Stromal cell of bone marrow (primary cell): ENCODE measurements at places on chromosomes 6 and 20.

DNA sequence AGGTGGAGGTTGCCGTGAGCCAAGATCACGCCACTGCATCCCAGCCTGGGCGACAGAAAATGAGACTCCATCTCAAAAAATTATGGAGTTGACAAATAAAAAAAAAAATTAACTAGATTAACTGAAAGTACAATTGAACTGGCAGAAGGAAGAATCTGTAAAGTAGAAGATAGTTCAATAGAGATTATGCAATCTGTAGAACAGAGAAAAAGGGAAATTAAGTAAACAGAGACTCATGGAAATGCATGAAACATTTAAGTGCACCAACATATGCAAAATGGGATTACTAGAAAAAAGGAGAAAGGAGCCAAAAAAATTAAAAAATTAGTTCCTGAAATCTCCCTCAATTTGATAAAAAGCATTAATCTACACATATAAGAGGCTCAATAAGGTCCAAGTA lies 188.8 kb upstream of the KHDRBS2 start:
- no peak for DNase-seq

DNA sequence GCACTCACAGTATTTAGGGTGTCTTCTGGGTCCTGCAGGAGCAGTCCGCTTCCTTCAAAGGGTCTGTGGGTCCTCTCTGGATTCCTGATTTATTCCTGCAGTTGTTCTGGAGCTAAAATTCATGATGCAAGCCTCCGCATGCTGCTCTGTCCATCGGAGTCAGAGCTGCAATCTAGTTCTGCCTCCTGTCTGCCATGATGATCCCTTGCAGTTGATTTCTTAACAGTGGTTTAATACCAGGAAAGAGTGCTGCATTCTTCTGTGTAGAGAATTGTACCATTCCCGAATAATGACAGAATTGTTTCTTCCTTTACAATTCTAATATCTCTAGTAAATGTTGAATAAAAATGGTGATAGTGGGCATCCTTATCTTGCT lies 72.0 kb upstream of the B3GAT2 start:
- no peak for DNase-seq

DNA sequence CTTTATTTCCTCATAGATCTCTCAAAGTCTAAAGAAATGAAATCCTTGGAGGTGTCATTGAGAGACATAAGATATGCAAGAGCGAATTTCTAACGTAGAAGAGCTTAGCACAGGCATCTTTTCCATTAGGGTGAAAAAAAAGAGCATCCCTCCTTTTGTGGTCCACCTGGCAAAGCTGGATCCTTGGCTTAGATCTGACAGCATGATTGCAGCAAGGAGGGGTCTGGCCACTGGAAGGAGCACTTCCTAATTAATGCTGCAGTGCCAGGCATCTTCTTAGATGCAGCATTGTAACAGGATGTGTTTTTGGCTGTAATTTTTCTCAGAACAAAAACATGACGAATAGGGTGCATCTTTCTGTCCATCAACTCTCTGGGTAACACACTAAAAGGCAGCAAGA lies 60.1 kb upstream of the TFAP2D start:
- no peak for DNase-seq

GRCh38 chr20:32609111-32609773 lies 24.1 kb upstream of the NOL4L start:
- DNase-seq = no peak

GRCh38 chr20:20037960-20038359 lies 14.3 kb downstream of the CRNKL1 start:
- no peak for DNase-seq

- DNase-seq = no peak
Observed at GRCh38 chr6:69343851-69344250, 453.0 kb downstream of the LMBRD1 start.

GRCh38 chr6:22873513-22874136 lies 304.3 kb downstream of the HDGFL1 start:
- DNase-seq = no peak

- DNase-seq = no peak
Observed at GRCh38 chr6:132820629-132821381, 6.4 kb downstream of the RPS12 start.

DNA sequence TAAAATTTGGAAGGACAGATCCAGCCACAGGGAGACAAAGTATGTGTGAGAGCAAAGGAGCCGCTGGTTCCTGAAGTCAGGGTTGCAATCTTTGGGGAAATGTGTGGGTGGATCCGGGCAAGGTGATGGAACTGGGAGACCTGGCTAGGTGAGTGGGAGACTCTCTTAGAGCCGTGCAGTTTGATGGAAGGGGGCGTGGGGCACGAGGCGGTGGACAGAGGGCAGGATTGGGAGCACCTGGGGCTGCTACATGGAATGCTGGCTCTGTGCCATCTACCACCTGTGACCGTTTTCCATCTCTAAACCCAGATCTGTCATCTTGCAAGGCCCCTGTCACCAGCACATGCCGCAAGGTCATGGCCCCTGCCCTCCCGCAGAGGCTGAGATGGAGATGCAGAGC lies 268.4 kb downstream of the SMOC2 start:
- DNase-seq = no peak

DNA sequence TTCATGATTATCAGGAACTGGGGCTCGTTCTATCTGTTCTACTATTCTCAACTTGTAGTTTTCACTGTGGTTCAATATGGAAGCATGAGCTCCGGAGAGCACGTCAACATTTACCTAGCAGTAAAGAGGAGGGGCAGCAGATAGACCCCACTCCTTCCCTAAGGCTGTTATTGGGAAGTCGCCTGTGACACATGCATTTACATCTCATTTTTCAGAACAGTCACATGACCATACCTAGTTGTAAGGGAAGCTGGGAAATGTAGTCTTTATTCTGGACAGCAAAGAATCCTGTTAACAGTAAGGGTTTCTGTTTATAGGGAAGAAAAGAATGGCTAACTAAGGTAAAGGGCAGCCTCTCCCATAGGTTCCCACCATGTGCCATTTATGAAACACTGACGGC lies 158.3 kb downstream of the ZFP64 start:
- DNase-seq = no peak

GRCh38 chr6:158737710-158738615 lies 81.2 kb downstream of the EZR start:
- no peak for DNase-seq

DNA sequence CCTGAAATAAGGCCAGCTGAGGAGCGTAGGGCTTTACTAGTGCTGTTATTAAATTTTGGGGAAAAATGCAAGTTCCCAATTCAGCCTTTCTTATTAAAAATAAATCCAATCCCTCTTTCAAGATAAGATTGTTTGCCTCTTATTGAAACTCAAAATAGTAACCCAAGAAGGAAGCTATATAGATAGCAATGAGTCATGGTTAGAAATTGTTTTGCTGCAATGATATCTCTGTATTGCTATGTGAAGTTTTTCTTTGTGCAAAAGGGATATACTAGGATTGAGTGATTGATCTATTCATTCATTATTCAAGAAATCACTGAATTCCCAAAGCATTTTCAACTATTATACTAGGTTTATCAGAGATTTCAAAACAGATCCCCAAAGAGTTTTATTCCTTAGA lies 93.0 kb upstream of the HDAC2 start:
- no peak for DNase-seq

- no peak for DNase-seq
Observed at GRCh38 chr6:130164251-130164650, 58.5 kb downstream of the SAMD3 start.

DNA sequence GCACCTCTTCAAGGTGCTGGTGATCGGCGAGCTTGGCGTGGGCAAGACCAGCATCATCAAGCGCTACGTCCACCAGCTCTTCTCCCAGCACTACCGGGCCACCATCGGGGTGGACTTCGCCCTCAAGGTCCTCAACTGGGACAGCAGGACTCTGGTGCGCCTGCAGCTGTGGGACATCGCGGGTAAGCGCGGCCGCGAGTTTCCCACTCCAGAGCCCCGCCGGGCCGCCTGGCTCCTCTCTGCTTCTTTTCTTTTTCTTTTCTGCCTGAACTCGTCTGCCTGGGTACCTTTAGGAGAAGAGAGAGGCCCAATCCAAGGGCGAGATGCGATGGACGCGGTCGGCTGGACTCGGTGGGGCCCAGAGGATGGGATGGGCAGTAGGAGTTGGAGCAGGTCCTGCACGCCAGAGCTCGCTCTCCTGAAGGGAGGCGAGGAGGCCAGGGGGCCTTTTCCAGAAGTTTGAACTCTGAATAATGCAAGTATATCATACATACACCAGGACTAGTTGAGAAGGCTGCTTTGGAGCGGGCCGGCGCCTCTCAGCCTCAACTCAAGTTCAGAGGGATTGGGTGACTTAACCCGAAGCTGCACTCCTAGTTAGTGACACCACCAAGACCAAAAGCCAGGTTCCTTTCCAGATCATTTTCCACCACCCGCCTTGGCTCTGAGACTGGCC lies 445 bp downstream of the RAB32 start:
- no peak for DNase-seq

DNA sequence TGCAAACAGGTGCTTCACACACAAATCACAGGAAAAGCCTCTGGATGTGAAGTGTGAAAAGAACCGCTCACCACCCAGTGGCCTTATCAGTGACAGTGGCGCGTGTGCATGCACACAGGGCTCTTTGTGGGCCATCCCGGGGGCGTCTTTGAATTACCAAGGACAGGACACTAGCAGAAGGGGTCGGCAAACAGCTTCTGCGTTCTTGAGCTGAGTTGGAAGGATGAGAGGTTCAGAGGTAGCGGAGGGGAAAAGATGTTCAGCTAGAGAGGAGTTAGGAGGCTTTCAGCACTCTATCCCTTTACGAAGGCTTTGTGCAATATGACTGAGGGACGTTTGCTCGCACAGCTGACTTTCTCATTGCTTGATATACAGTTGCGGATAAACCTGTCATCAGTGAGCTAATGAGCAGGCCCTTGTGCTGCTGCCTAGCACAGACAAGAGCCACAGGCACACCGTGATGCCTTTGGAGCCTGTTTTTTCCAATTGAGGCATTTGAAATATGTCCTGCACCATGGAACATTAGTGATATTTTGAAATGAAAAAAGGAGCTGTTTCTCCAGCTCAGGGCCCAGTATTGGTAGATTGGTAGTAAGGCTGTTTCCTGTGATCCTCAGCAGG lies 83.1 kb downstream of the IYD start:
- DNase-seq = no peak

DNA sequence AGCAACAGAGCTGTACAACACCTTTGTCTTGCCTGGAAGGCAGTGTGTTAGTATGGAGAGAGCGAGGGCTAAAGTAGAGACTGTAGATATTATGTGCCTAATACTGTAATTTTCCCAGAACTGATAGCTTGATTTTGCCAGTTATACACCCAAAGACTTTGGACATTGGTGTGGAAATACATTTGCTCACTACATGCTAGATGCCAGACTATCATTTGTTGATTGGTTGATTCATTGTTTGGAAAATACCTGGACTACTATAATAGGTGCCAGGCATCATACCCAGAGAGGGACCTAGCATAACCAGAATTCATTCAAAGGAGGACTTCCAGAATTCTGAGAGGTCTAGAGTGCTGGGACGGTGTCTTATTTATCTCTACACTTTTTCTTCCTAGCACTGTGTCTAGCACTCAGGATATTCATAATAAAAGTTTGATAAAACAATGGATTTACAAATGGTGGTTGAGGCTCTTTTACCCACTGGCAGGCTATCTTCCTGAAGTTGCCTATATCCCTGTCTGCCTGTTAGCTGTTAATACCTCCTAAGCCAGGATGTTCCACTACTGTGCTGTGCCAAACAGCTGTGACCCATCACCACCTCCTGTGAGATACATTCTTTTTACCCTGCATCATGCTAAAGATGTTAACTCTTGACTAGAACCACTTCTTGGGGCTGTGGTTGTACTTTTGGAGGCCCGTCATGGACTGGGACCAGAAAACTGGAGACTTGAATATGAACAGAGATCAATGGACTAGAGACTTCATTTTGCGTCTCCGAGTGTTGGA lies 72.2 kb upstream of the FUCA2 start:
- no peak for DNase-seq

DNA sequence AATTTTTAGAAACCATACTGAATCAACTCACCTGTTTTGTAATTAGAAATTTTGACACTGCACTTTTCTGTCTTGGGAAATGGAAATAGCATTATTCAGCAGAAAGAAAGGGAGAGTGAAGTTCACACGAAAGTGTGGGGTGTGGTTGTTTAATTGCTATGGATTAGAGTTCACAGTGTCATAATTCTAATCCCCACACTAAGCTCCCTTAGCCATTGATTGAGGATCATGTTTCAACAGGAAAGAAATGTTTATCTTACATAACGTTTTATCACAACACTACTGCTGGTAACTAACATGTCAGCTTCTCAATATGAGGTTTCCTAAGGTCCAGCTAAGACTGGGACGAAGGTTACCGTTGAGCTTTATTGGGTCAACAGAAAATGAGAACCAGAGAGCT lies 31.4 kb upstream of the GSTA5 start:
- no peak for DNase-seq

GRCh38 chr20:32984196-32984595 lies 20.0 kb downstream of the SUN5 start:
- no peak for DNase-seq

DNA sequence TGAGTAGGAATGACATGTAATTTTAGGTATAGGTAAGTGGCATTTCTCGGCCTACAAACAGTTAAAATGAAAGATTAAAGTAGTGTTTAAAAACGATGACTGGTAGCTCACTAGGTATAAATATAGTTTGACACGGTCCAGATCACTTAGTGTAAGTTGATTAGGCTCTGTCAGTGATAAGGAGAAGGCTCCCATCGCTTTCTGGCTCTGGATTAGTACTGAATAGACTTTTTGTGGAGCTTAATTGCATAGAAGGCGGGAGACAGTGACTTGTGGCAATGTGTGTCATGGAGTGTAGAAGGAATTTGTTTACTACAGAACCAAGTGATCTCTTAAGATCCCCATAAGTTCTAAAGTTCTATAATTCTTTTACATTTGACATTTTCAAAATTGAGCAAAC lies 6.7 kb downstream of the PYGB start:
- DNase-seq = no peak

DNA sequence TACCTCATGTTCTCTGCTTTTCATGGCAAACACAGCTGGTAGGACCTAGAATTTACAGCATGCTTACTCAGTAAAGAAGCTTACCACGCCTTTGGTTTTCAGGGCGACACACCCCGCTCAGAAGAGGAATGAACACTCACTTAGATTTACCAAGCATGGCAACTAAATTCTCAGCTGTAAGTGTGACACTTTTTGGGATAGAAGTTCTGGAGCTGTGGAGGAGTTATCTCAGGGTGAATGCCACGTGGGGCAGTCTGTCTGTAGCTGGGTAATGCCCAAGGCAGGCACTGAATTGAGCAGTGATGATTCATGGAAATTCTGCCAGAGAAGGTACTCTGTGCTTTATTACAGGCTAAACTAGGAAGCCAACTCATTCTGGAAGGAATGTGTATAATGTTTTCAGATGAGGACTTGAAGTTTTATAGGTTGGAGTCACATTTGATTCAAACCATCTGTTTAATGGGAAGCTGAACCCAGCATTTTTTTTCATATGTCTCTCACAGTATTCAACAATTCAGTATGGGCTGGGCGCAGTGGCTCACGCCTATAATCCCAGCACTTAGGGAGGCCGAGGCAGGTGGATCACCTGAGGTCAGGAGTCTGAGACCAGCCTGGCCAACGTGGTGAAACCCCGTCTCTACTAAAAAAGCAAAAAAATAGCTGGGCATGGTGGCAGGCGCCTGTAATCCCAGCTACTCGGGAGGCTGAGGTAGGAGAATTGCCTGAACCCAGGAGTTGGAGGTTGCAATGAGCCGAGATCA lies 3.5 kb upstream of the PRIM2 start:
- DNase-seq = peak; percentile 98

GRCh38 chr6:13903364-13903763 lies 21.4 kb upstream of the RNF182 start:
- no peak for DNase-seq
